ENCODE measurements at places on chromosomes 2 and 18.

GRCh38 chr2:152166633-152167032 lies 8.9 kb downstream of the STAM2 start:
- DNase-seq = no peak

GRCh38 chr18:75439348-75439747 lies 11.8 kb upstream of the SMIM21 start:
- DNase-seq = no peak

DNA sequence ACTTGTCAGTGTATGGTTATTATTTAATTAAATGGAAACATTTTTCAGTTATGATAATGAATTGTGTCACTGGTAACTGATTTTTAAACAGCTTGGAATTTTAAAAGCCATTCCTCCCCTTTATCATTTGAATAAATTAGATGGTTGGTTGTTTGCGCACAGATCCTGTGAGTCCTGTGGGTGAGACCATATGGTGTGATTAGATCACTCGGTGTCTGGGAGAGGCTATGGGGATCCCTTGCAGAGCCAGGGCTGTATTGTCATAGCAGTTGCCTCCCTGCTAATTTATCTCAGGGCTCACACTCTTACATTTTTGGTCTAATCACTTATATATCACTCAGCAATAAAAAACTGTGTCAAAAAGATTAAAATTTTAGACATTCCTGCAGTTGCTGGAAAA lies 133.5 kb downstream of the ASXL3 start:
- DNase-seq = no peak

DNA sequence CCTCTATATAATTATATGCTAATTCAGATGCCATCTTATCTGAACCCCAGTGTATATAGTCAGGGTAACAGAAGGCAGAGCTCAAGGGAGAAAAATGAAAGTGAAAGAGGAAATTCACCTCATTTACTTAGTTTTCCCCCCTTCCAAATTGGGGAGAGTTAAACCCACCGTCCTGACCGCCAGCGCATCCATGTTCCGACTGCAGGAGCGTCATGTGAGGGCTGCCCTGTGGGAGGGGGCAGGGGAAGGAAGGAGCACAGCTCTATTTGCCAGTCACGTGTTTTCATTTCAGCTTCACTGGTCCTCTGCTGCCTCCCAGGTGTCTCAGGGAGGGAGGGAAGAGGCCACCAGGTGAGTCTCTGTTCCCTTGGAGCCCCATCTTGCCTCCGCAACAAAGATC lies 13.2 kb downstream of the CNNM4 start:
- DNase-seq = no peak

DNA sequence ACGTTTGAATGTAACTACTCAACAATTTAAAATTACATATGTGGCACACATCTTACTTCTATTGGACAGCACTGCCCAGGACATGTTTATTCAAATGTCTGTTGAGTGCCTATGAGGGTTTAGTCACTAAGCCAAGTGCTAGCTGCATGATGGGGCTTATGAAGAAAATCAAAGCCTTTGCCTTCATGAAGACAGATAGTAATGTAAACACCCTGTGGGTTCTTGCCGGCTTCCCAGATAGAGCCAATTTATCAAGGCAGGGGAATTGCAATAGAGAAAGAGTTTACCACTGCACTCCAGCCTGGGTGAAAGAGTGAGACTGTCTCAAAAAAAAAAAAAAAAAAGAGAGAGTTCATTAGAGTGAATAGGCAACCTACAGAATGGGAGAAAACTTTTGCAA lies 43.7 kb upstream of the NEB start:
- DNase-seq = no peak

GRCh38 chr2:35339211-35339610 lies 1016.4 kb upstream of the CRIM1 start:
- no peak for DNase-seq

DNA sequence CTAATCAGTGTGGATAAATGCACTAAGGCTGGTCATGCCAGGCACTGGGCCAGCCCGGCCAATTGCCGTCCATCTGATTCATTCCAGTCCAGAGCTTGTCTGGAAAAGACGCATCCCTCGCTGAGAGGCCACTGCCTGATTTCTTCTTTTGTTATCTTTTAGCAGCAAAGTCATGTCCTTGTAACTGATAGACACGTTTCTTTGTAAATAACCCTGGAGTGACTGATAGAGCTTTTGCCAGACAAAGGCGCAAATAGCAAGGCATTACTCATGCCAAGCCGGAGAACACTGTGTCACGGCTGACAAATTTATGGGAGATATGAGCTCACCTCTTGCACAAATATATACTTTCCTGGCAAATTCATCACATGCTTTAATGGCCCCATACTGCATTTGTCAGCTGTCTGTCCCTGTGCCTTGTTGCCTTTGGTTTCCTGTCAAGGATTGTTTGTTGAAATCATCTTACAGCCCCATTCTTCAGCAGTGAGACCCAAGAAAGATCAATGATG lies 164.4 kb downstream of the ETAA1 start:
- DNase-seq = peak; percentile 86
